ENCODE measurements at places on chromosomes 16 and 17.

DNA sequence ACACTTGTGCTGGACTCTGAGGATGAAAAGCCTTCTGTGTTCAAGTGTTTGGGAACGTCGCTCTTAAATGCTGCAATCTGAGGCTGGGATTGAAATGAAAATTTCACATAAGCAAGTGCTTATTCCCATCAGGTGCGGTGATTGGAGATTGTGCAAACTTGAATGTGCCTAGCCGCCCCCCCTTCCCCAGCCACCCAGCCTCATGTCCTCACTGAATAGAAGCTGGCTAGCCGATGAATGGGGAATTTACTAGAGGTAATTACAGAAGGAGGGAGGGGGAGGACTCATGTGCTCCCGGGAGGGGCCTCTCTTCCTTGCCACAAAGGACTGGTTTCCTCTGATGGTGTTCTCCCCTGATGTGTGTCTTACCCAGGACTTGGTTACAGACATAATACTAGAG is 544.8 kb upstream of the EEF2KMT start:
- DNase-seq = no peak

- DNase-seq = no peak
Measured at GRCh38 chr17:45950888-45951287, 48.2 kb upstream of the STH start.

DNA sequence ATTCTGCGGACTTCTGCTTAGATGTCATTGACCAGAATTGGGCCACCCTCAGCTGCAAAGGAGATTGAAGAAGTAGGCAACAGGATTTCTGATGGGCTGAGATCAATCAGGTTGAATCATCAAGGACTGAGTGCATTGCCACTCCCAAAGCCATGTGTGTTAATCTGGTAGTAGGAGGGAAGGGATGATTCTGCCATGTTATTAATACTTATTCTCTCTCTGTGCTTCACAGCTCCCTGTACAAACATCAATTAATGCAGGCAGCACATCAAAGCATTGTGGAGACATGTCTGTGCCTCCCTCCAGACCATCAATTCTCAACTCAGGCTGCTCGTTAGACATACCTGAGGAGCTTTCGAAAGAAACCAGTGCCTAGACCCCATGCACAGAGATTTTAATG is 11.6 kb downstream of the LRRC3C start:
- DNase-seq = no peak

GRCh38 chr17:1186923-1187771 is 7.4 kb upstream of the ABR start:
- DNase-seq = peak; percentile 82

GRCh38 chr17:5571281-5571680 is 13.0 kb downstream of the NLRP1 start:
- no peak for DNase-seq

DNA sequence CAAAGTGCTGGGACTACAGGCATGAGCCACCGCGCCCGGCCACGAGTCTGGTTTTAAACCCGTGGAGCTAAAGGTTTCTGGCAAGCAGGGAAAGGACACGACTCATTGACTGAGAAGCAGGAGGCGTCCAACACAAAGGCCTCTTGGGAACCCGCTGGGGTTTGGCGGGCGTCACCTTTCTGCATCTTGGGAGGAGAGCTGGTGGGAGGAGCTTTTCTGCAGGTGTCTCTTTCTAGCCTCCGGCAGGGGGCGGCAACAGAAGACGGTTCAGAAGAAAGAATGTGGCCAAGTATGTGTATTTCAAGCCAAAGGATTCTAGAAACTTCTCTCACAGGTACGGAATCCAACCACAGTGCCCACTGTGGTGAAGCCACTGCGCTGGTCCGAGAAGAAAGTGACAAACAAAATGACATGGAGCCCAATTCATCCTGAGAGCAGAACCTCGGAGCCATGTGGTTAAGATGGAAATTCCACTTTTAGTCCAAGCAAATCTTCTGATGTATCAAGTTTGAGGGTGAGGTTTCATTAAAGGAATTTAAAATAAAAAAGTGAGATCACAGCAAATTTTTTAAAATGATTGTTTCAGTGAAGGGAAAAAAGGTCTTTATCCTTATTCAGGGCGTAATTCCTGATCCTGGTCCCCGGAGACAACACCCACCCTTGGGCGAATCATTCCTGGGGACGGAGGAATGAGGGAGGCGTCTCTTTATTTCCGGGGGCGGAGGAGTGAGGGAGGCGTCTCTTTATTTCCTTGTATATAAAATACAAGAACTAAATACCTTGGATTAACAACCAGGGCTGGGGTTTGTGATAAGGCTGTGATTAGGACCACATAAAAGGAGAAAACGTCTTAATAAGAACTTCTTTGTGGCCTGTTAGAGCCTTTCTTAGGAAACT is 97.6 kb downstream of the MRM3 start:
- peak; percentile 48 for DNase-seq

DNA sequence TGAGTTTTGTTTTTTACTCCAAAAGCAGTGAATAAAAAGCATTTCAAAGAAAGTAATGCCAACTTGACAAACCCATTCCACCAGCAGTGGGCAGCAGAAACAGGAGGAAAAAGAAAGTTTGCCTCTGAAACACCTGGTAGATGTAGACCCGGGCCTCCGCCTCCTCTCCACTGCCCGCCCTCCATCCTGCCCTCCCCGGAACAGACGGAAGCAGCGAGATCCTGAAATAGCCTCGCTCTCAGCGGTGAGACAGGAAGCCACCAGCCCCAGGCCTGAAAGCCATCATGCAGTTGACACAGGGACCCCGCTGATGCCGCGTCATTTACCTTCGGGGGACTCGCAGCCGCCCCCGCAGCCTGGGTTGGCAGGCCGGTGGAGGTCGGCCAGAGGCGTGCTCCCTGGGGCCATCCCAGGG is 67.8 kb downstream of the C16orf78 start:
- DNase-seq = peak; percentile 50

DNA sequence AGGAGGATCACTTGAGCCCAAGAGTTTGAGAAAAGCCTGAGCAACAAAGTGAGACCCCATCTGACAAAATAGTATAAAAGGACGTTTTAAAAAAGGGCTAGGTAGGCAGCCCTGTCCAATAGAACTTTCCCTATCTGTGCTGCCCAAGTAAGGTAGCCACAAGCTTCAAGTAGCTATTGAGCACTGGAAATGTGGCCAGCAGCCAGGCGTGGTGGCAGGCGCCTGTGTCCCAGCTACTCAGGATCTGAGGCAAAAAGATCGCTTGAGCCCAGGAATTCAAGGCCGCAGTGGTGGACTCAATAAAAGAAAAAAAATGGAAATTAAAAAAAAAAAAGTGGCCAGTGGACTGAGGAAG is 1.5 kb upstream of the NQO1 start:
- no peak for DNase-seq

- no peak for DNase-seq
Measured at GRCh38 chr17:57565176-57565575, 179.9 kb downstream of the CCDC182 start.

DNA sequence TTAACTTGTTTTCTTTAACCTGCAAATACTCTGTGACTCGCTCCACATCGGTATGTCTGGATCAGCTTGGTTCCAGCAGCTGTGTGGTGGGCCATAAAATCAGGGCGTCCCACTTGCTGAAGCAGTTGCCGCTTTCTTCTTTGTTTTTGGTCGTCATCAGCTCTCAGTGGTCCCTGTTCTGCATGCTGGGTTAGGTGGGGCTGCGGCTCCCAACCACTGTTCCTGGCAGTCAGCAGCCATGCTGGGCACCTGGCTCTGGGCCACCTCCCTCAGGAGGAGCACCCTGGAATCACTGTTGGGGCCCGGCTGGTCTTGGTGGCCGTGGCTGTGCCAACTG is 23.0 kb downstream of the MGRN1 start:
- DNase-seq = no peak

DNA sequence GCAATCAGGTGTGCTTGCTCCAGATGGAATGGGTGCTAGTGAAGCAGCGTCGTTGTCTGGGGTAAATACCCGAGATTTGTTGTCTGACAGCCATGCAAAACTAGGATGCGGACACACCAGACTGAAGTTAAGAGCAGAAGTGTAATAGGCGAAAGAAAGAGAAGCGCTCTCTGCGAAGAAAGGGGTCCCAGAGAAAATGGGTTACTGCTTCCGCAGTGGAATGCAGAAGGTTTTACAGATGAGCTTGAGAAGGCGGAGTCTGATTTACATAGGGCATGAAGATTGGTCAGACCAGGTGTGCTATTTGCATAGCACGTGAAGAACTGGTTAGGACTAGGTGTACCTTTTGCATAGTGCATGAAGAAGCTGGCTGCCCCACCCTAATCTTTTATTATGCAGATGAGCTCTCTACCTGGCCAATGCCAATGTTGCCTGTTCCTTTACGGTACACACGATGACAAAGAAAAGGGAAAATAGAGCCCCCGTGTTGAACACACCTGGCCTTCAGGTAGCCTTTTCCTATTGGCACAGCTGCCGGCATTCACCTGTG is 32.0 kb upstream of the SNN start:
- no peak for DNase-seq

DNA sequence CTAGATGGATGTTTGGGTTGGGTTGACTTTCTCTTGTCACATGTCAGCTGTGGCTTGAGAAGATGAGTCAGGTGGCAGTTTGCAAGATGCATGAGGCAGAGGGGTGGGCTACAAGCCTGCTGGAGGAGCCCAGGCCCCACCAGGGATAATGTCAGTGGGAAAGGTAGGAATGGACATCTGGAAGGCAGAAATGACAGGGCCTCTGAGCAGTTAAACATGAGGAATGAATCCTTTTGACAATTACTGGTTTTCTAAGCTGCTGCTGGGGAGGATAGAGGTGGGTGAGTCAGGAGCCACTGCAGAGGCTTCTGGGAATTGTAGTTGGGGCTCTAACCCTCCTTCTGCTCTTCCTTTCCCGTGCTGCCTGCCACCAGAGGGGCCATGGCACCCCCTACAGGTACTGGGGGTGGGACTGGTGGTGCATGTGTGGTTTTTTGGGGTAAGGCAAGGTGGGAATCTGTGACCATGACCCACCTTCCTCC is 15.7 kb downstream of the SLC52A1 start:
- DNase-seq = no peak
